ENCODE measurements at places on chromosomes 3 and 15.
A peak's percentile ranks its signal among the peaks of the same experiment; 100 is the strongest.

GRCh38 chr3:71536376-71536965, 47.1 kb downstream of the FOXP1 start:
- DNase-seq, result no peak

DNA sequence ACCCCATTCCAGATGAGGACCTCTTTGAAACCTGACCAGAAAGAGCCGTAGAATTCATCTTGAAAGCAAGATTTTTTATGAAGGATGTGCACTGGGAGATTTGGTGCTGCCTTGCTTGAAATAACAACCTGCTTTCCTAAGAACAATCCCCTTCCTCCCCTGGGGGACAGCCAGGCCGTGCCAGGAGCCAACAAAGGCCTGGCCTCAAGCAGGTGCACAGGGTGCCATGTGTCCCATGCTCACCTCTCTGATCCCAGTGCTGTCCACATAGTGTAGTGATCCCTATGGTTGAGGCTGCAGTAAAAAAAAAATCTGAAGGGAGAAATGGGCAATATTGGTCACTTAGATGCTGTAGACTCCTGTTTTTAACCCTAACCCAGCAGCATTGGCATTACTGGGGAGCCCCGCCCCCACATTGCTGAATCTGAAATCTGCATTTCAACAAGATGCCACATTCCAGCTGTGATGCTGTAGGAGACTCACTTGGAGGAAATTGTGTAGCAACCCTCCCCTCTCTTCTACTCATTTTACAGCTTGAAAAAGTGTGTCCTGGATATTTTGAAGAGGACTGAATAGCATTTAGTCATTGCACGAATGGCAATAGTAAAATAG, 171.2 kb downstream of the APBA2 start:
- DNase-seq, result no peak

GRCh38 chr15:59892985-59893384, 111.1 kb upstream of the FOXB1 start:
- no peak for DNase-seq

DNA sequence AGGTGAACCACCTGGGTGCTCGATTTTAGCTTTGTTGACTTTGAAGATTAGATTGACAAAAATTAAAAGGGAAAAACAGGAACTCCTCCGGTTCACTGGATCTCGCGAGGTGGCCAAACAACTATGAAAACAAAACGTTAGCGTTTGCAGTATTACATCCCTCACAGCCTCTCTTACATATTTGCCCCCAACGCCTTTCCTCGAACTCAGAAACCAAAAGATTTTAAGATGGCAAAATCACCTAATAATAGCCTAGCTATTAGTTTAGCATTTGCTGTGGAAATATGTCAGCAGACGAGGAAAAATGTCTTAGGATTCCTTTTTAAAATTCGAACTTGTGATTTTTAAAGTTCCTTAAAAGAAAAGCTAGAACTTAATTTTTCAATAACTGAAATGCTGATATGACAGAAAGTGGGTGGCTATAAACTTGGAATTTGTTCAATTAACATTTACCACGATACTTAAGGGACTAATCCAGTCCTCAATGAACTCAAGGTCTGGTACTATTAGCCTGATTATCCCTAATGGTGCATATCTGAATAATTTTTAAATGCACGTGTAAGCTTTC, 491 bp upstream of the SENP7 start:
- no peak for DNase-seq

- no peak for DNase-seq
Measured at GRCh38 chr3:196627918-196628231, 11.6 kb upstream of the NRROS start.

- peak; percentile 9 for DNase-seq
Measured at GRCh38 chr3:69542089-69542804, 156.4 kb upstream of the FRMD4B start.

Measured in NCI-H2171 treated with DMSO at 0.1 percent for 48 hours (cell line).